Ovary (tissue), 10 donors: ENCODE measurements at places on chromosomes 7 and 10.

DNA sequence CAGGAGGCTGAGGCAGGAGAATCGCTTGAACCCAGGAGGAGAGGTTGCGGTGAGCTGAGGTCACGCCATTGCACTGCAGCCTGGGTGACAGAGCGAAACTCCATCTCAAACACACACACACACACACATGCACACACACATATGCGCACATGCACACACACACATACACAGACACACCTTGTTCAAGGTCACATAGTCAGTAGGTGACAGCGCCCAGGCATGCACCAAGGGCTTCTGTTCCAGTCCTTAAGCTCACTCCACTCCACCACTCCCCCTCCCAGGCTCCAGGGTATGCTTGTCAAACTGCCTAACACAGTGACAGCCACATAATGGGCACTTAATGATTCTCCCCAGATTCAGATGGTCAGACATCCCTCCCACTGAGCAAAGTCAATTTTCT, 37.0 kb downstream of the KCNMA1 start:
- DNase-seq, result no peak

DNA sequence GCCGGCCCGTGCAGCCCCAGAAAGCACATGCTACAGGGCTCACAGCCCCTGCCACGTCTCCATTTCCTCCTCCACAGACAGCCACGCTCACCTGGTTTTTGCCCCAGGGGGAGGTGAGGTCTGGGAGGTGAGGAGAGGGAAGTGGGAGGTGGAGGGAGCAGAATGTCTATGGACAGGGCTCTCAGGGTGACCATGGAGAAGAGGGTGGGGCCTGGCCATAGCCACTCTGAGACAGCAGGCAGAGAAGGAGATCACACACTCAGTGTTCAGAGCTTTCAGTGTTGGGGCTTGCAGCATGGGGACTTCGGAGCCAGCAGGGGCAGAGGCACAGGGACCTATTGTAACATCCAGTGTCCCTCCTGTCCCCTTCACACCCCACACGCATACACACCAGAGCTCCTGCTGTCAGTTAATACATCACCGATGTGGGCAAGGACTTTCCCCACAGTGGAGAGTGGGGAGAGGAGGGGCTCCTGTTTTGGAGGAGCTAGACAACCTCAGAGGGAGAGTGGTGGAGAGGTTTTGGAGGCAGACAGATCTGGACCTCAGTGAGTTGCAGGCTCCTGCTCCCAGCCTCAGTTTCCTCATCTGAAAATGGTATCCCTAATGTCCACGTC, 14.4 kb downstream of the WDFY4 start:
- DNase-seq, result no peak

GRCh38 chr7:20146451-20146850, 70.7 kb downstream of the MACC1 start:
- DNase-seq, result no peak

DNA sequence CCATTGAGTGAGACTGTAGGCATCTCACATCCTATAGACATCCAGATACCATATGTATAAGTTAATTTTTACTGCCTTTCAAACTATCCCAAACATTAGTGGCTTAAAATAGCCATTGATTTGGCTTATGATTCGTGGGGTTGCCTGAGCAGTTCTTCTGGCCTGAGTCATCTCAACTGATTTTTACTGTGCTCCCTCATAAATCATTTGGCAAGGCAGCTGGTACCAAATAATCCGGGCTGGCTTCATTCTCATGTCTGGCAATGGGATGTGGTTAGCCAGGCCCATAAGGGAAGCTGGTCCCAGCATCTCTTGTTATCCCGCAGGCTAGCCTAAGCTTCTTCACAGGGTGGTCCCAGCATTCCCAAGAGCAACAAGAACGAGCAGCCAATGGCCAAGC, 6.7 kb upstream of the LRGUK start:
- no peak for DNase-seq

DNA sequence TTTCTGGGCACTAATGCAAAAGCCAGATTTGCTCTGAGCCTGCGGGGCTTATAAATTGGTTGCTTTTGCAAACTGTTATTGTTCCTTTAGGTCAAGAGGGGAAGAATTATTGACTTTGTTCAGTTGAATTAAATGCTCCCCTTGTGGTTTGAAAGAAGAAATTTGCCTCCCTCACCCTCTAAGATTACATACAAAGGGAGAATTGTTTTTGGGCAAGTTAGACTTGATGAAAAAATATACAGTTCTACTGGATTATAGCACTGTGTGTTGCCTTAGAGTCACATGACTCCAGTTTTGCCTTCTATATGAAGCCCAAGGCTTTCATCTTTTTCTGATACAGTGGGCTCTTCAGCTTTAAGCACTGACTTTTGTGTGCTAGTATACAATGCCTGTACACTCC, 1265.8 kb upstream of the LRRTM3 start:
- DNase-seq, result no peak

DNA sequence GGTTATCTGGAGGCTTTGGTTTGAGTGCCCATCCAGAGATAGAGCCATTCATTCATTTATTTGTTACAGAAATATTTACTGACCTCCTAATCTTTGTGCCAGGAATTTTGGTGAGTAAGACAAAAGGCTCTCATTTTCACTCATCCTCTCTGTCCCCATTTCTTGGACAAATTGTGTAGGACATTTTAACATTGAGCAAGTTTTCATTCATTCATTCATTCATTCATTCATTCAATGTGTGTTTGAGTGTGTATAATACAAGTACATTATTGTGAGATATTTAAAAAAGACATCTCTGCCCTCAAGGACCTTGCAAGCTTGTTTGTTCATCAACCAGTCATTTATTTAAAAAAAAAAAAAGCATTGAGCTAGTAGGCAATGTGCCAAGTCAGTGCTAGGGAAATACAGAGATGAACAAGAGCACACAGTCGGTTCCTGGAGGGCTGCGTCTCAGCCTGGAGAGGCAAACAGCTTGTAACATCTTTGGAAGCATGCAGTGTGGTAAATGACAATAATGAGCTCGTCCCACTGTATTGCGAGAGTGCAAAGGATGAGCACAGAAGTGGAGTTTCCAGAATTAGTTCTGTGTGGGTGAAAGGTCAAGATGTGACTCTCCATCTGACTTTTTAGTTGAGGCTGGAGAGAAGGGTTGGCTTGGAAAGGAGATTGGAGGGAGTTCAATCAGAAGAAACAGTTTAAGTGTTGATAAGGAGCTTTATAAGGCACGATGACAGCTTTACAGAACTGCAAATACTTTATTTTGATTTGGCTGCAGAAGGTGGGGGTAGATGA, 50.5 kb upstream of the HBP1 start:
- DNase-seq, result no peak

DNA sequence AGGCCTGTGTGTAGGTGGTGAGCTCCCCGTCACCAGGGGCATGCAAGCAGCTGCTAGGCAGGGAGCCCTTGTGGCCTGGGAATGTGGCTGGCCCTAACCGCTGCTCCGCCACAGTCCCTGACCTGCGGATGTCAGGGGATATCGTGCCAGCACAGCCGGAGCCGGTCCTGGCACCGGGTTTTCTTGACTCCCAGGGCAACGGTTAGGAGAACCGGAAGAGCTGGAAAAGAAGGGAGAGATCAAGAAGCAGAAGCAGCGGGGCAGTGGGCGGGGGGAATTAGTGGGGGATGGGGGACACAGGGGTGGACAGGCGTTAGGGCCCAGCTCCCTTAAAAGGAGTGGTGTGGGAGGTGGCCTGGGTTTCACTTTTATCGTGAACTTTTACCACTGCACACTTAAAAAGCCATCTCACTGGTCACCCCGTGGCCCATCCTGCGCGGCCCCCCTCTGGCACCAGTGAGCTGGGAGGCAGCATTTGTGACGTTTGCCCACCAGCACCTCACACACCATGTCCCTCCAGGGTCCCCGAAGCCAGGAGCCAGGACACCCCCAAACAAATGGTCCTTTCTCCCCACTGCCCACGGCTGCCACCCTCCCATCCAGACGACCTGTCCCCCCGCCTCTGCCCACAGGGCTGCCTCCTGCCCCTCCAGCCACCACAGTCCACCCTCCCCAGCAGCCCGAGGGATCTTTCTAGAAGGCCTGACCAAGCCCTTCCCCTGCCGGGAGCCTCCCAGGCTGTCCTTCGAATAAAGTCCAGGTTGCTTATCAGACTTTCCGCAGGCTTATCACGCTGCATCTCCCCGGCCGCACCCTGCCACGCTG, 1.8 kb upstream of the MICALL2 start:
- peak; percentile 60 for DNase-seq

- no peak for DNase-seq
These were observed 524.8 kb upstream of the TPK1 start for GRCh38 chr7:145360511-145361100.

DNA sequence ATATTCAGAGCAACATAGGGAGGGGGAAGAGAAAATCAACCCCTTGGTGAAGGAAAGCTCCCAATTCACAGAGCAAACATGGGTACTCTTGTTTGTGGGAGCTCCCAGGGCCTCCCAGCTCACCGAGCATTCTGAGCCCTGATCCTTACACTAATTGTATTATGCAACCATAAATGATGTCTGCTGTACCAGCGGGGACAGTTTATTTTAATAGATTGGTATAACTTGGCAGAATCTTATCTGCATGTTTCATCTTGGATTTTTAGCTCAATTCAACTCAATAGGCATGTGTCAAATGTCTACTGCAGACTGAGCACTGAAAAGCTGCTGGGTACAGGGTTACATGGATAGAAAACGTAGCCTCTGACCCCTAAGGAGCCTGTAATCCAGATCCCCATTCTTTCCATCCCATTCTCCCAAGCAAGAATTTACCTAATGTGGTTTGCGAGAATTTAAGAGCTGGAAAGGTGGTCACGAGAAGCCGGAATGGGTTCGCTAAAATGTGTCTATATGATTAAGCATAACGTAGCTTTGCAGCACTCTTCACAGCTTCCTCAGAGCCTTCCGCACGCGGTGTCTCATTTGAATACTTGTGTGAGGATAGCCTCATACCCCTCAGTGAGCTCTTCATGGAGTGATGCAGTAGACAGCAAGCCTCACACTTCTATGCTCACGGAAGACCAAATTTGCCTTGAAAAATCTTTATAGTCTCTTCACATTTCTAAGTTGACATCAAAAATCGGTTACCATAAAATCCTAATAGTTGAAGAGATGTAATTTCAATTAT, 18.3 kb downstream of the EGFR start:
- DNase-seq, result no peak

GRCh38 chr7:116261904-116262303, 51.6 kb downstream of the TES start:
- no peak for DNase-seq

DNA sequence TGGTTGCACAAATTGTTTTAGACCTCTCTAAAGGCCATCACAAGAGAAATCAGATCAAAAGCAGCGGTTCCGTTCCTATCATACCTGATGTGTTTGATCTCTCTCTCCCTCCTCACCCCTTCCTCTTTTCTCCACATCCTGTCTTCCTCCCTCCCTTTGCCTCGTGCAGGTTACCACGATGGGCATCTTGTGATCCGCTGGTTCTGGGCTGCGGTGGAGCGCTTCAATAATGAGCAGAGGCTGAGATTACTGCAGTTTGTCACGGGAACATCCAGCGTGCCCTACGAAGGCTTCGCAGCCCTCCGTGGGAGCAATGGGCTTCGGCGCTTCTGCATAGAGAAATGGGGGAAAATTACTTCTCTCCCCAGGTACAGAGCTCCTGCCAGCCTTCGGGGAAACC, 28.5 kb upstream of the STK17A start:
- no peak for DNase-seq
